Hepatic stellate cell (primary cell): ENCODE measurements at places on chromosomes 1 and 21.

GRCh38 chr1:15584489-15585363 is at the start of gene AGMAT:
AGMAT (minus strand) TSS chr1:15585051; CDS start chr1:15584967, 84 bp downstream.
- peak; percentile 61 for DNase-seq

DNA sequence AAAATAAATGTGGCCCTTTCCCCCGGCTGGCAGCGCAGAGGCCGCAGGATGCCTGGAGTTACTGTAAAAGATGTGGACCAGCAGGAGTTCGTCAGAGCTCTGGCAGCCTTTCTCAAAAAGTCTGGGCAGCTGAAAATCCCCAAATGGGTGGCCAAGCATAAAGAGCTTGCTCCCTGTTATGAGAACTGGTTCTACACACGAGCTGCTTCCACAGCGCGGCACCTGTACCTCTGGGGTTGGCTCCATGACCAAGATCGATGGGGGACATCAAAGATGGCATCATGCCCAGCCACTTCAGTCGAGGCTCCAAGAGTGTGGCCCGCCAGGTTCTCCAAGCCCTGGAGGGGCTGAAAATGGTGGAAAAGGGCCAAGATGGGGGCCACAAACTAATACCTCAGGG is 95.9 kb downstream of the LRIG2 start:
- DNase-seq: no peak

DNA sequence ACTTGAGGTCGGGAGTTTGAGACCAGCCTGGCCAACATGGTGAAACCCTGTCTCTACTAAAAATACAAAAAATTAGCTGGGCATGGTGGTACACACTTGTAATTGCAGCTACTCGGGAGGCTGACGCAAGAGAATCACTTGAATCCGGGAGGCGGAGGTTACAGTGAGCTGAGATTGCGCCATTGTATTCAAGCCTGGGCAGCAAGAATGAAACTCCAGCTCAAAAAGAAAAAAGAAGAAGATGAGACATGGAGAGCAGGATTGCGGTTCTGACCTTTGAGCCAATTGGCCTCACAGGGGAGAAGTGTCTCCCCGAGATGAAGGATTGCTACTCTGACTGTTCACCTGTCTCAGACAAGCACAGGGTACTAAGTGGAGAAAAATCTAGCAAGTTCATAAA is 6.6 kb downstream of the SCCPDH start:
- no peak for DNase-seq

DNA sequence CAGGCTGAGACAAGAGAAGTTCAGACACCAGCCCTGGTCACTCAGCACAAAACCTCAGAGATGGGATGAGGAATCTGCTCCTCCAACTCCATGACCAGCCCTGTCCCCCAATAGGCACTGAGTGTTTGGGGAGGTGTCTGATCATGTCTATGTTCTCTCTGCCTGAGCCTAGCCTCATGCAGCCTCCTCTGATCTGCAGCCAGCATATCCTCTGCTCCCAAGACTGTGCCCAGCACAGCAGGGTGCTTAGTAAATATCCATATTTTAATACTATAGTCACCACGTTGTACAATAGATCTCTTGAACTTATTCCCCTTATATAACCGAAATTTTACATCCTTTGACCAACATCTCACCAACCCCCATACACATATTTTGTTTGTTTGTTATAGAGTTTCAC is 202.9 kb downstream of the MATN1 start:
- DNase-seq: no peak

DNA sequence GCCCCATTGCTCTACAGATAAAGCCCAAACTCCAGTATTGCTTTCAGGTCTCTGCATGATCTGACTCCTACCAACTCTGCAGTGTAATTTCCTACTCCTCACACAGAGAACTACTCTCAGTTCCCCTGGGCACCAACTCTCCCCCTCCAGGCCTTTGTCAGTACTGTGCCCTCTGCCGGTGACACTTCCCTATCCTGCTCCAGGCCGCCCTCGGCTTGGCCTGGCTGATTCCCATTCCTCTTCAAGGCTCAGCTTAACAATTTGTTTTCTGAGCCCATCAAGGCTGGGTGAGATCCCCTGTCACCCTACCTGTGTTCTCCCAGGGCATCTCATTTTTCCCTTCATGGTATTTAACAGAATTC is 2.6 kb downstream of the SLAMF8 start:
- DNase-seq: peak; percentile 32

DNA sequence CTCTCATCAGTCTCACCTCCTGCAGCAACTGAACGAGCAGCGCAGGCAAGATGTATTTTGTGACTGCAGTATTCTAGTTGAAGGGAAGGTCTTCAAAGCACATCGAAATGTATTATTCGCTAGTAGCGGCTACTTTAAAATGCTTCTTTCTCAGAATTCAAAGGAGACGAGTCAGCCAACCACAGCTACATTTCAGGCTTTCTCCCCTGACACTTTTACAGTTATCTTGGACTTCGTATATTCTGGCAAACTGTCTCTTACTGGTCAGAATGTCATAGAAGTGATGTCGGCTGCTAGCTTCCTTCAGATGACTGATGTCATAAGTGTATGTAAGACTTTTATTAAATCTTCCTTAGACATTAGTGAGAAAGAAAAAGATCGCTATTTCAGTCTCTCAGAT is 53.7 kb downstream of the ZBTB8A start:
- DNase-seq: no peak

GRCh38 chr1:83857103-83857502 is 141.8 kb downstream of the TTLL7 start:
- peak; percentile 19 for DNase-seq

DNA sequence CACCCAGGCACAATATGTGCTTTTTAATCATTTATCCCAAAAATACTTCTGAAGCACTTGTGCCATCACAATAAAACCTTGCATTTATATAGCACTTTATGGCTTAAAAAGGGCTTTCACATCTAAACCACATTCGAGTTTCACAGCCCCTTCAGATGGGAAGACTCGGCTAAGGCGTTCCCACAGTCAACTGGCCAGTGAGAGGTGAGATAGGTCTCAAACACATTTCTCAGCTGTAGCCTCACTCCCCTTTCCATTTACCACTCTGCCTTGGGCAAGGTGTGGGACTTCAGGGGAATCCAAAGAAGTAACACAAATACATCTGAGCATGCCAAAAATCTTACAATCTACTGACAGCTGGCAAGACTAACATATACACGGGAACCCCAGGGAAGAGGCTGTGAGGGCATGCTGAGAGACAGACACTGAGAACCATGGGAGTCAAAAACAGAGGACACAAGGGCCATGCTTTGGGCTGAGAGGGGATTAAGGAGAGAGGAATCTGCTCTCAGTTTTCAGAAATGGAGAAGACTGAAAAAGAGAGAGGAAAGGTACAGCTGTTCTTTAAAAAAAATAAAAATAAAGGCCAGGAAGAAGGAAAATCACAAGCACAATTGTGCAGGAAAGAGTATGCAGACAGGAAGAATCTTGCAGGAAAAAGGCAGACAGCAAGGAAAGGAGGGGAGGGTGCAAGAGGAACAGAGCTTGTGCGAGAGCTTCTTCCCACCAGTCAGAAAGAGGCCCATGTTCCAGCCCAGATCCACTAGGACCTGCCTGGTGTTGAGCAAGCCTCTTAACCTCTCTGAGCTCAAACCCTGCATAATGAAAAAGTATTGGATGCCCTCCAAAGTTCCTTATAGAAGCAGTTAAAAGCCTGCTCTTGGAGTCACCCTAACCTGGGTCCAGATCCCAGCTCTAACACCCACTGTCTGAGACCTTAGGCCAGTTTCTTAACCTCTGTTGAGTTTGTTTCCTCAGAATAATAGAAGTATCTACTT is 73.5 kb downstream of the JAK1 start:
- DNase-seq: no peak

DNA sequence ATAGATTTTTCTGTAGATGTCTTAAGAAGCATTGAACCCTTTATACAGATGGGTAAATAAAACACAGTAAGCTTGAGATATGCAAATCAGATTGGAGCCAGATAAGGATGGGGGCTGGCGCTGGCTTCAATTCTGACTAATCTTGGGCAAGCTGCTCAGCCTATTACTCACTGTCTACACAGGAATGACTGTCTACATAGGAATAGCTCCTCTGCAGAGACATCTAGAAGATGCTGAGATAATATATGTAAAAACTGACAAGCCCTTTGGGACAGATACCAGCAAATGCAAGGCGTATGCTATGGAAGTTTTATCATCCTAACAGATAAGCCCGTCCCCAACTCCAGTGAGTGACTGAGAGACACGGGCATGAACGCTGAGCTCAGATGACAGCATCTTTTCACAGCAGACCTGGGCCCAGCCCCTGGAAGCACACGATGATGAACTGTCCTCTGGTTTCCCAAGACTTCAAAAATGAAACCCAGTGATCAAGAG is 1.7 kb downstream of the CLDN14 start:
- peak; percentile 85 for DNase-seq

DNA sequence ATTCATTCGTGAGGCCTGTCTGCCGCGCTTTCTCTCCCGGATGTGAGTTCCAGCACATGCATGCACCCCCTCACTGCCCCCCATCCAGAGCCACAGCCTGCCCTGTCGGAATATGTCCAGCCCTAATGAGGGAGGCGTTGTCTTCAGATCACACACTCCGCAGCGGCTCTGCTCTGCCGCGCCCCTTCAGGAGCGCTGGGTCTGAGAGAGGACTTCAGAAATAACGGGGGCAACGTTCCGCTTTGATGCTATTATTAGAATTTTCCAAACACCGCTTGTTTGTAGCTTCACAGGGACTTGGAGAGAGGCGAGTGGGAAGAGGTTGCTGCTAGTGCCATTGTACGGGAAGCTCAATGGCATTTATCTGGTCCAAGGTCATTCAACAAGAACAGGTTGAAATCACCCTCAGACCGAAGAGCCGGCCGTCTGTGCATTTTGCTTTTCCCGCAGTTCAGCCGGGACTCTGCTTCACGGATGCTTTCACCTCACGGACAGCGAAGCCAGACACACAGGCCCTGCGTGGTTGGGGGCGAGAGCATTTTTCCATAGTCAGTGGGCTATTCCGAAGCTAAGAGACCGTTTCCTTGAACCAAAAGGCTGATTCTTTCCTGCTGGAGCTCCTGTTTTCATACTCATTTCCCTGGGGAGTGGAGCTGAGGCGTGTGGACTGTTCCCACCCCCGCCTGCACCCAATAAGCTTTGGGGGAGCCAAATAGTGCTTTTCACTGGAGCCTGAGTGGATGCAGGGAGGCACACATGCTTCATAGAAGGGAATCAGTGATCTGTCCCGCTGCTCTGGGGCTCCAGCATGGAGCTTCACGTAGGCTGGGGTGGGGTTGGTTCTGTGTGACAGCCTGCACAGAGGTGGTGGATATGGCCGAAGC is 69.7 kb downstream of the GALNT2 start:
- DNase-seq: peak; percentile 56

GRCh38 chr1:46043458-46044017 is 88.9 kb downstream of the PIK3R3 start:
- no peak for DNase-seq

DNA sequence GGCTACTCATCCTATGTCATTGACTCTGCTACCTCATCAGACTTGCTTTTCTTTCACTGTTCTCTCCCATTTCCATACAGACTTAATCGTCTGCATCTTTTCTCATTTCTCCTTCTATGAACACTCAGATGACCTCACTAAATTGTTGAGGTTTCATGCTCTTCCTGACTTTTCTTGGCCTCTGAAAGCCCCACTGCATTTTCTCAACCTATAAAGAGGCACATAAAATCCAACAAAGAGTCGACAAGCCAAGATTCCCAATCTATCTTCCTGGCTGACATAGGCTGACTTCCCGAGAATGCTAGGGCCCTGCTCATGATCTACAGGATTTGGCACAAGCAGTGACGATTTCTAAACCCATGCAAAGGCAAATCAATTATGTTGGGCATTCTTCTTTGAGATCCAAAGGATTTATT is 280.8 kb upstream of the DPYD start:
- DNase-seq: no peak

- no peak for DNase-seq
Measured at GRCh38 chr1:235366286-235366685, 941 bp upstream of the TBCE start.
